ENCODE measurements at places on chromosomes 12 and 14. TPM values are rescaled to one million over a fixed set of nuclear protein-coding genes. Genes with fewer than 3 reads are reported as not detected.

DNA sequence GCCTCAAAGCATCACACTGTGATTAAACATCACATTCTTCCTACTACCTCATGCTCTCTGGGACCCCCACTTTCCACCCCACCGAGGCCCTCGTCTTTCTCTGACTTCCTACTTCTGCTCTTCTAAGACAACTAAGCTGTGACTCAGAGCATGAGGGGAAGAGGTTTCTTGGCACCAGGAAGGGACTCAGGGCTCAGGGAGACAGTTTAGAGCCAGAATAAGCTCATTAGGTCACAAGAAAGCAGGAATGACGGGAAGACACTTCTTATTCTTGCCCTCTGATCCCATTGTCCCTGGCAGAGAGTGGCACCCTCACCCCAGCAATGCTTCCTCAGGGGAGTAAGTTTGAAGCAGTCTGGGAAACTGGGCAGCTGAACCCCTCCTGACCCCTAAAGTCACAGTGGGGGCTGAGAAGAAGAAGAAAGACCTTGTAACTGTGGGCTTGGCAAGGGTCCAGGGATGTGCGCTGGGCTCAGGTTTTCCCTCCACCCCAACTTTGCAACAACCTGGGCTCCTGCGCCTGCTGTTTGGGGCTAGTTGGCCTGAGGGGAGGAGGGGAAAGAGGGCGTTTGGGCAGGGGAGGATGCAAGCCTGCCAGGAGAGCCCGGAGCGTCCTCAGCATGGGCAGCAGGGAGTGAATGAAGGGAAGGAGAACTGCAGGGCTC lies 64.6 kb upstream of the ACTN1 start:
- DNase-seq, result no peak

GRCh38 chr14:20697273-20698017 lies 8.9 kb downstream of the ANG start:
- peak; percentile 73 for DNase-seq

DNA sequence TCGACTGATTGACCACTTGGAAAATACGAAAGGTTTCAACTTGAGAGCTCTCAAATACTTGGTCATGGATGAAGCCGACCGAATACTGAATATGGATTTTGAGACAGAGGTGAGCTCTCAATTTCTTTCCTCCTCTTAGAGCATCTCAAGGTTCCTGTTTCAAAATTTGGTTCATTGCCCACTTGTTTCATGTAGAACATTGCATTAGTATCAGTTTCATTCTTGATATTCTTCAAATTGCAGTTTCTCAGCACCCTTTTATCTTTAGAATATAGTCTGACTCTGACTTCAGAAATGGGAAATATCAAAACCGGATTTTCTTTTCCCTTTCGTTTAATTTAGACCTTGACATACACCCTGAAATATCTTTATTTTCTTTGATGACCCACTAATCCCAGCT lies 8.8 kb downstream of the DDX47 start:
- no peak for DNase-seq

GRCh38 chr12:57069523-57069922 lies 9.1 kb downstream of the NEMP1 start:
- DNase-seq, result peak; percentile 66

DNA sequence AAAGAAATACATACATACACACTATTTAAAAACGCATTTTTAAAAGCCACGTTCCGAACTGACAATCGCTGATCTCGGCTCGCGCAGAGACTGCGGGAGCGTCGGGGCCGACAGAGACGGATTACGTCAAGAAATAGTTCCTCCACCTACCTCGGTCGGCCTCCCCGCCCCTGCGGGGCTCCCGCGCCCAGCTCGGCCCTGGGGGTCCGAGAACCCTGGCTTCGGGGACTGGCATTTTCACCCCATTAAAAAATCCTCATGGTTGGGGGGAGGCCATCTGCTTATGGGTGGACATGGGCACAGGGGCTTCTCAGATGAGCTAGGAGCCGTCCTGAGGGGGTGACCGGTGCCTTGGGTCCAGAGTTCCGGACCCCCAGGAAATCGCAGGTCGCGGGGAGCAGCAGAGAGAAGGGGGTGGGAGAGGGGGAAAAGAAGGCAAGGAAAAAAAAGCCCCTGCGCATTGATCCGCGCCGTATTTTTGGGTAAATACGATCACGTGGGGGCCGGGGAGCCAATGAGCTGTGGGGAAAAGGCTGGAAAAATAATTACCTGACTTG lies 324 bp upstream of the HOXC9 start:
- DNase-seq, result no peak

GRCh38 chr14:36647417-36647823 lies 14.2 kb upstream of the PAX9 start:
- no peak for DNase-seq

GRCh38 chr12:21710958-21711775 lies 53.5 kb upstream of the LDHB start:
- no peak for DNase-seq

DNA sequence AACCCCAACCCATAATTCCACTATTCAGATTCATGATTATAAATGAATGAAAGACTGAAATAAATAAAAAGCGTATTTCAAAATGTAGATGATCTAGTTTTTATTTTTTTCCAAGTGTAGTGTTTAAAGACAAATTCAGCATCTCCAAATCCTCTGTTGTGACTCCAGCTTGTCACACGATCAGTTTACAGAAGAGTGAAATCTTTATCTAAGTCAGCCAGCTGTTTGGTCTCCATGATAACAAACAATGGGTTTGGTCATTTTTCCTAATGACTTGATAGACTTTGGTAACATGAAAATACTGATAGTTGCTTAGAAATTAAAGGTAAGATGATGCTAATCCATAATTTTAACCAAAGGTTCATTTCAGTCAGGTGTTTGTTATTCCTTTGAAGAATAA lies 114.5 kb upstream of the RASSF8 start:
- DNase-seq, result no peak

DNA sequence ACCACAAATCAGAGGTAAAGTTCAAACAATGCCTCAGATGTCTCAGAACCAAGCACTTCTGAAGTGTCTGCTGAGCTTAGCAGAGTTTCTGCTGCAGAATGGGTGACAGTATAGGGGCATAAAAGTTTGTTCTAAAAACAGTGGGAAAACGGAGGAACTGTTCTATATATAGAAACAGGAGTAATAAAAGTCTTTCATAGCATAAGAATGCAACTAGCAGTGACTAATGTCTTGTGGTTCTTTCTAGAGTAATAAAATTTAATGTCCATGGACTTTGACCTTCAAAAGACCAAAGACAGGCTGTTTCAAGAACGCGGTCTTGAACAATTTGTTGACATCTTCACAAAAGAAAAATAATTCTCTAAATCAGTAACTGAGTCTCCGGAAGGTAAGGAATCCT lies 107.5 kb upstream of the FAR2 start:
- no peak for DNase-seq

DNA sequence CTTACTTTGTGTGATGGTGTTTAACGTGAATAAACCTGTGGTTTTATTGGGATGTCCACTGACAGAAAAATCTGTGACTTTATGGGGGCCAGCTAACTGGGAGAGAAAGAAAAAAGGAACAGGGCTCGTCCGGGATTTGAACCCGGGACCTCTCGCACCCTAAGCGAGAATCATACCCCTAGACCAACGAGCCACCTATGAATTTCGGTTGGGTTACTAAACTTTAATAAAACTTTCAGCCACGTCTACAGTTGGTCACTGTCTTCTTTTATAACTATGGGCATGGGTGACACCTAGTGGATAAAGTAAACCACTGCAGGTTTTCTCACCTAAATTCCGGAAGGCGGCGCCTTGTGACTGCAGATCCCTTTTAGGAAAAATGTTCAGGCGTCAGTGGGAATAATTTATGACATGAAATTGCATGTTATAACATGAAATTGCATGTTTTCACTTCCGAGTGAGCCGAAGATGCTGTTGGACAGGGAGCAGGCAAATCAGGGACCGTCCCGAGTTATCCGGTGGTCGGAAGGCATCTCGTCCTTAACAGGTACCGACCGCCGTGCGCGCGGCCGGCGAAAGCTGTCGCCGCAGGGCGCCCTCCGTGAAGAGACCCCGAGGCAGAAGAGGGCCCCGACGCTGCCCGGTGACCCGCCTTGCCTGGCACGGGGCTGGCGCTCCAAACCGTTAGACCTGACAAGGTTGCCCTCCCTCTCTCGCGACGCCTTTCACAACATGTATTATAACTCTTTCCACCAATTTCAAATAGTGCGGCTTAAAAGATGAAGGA lies 18.2 kb upstream of the RNASE12 start:
- peak; percentile 73 for DNase-seq

GRCh38 chr12:118649765-118650585 lies 273.6 kb downstream of the SUDS3 start:
- DNase-seq, result no peak

GRCh38 chr12:12671850-12672660 lies 23.9 kb downstream of the GPR19 start:
- DNase-seq, result no peak

- no peak for DNase-seq
These were observed 9.2 kb upstream of the MMP17 start for GRCh38 chr12:131818821-131819585.

DNA sequence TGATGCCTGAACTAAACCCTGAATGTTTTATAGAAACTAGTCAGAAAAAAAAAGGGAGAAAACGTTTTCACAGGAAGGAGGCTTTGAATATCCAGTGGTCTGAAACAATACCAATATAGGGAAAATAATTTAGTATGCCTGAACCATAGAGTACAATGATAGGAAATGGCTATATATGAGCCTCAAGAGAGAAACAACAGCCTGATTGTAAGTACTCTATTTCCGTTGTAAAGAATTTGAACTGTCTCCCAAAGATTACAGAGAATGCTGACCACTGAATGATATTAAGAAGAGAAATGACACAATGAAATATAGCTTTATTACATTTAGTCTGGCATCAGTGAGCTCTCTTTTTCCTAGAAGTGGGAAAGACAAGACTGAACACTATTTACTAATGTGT lies 5.5 kb upstream of the GABARAPL1 start:
- DNase-seq, result no peak

DNA sequence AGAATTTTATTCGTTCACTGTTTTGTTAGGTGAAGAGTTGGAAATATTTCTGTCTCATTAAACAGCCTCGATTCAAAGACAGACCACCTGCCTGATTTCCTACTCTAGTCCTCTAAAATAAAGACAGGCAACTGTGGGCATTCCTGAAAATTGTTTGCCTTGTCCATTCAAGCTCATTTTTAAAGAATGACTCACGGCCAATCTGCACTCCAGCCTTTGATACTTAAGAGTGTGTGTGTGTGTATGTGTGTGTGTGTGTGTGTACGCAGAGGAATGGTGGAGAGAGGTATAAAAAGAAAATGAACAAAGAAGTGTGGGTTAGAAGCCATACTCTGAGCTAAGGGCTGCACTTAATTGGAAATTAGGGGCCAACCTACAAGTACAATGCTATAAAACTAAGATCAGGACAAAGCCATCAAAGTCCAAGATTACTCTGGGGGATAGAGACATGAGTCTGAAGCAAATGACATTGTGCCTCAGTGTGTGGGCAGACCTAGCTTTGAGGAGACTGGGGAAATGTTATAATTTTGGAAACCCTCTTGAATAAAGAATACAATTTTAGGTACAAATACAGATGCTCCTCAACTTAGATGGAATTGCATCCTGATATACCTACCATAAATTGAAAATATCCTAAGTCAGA lies 45.6 kb upstream of the SOCS2 start:
- DNase-seq, result no peak

DNA sequence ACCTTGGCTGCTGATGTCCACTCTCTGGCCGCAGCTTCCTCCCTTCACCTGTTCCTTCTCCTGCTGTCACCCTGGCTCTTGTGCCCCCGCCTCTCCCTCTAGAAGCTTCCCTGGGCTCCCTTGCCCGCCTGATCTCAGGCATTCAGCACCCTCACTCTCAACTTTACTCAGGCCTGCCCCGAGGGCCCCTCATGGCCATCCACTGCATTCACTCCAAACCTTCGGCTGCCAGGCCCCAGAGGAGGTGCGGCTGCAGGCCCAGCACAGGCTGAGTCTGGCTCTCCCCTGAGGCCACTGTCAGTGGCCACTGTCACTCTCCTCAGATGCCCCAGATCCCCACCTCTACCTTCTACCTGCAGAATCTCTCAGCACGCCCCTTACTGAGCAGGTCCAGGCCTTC lies 183.9 kb downstream of the ZFP36L1 start:
- no peak for DNase-seq

Gene AVPR1A
- total RNA-seq, result 0.20 TPM

Gene ANKS1B
- total RNA-seq, result 1.4 TPM

Gene ANKRD33
- total RNA-seq, result not detected

Gene SRRM4
- total RNA-seq, result not detected

Gene ZFC3H1
- total RNA-seq, result 121 TPM

Gene SMCO2
- total RNA-seq, result not detected

Gene AKAP6
- total RNA-seq, result 16.7 TPM

Gene GNB3
- not detected for total RNA-seq

Data from transverse colon (tissue), 4 donors.